ENCODE measurements at places on chromosomes 6 and 20.

- no peak for DNase-seq
Observed at GRCh38 chr6:139371421-139372203, 2.8 kb downstream of the CITED2 start.

- no peak for DNase-seq
Observed at GRCh38 chr20:59378396-59378795, 78.0 kb downstream of the EDN3 start.

GRCh38 chr6:158509465-158509864 lies 50.4 kb upstream of the TMEM181 start:
- DNase-seq = no peak

DNA sequence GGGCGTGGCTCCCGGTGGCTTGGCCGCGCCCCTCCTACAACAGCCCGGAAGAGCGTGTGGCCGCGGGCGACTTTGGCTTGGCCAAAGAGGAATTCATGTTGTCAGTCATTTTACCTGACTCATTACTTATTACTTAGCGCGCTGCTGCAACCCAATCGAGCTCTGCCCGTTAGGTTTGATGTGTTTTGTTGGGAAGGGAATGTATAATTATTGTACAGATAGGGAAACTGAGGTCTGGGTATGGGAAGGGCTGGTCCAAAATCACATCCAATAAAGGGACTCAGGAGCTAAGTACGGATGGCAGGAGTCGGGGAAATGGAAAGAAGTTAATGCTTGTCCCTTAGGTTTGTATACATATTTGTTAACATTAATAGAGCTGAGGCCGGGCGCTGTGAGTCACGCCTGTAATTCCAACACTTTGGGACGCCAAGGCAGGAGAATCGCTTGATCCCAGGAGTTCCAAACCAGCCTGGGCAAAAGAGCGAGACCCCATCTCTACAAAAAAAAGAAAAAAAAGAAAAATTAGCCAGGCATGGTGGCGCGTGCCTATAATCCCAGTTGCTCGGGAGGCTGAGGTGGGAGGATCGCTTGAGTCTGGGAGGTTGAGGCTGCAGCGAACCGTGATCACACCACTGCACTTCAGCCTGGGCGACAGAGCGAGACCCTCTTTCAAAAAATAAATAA lies 639 bp upstream of the ZNF335 start:
- DNase-seq = no peak

GRCh38 chr6:89562093-89562973 lies 76.2 kb downstream of the LYRM2 start:
- no peak for DNase-seq

DNA sequence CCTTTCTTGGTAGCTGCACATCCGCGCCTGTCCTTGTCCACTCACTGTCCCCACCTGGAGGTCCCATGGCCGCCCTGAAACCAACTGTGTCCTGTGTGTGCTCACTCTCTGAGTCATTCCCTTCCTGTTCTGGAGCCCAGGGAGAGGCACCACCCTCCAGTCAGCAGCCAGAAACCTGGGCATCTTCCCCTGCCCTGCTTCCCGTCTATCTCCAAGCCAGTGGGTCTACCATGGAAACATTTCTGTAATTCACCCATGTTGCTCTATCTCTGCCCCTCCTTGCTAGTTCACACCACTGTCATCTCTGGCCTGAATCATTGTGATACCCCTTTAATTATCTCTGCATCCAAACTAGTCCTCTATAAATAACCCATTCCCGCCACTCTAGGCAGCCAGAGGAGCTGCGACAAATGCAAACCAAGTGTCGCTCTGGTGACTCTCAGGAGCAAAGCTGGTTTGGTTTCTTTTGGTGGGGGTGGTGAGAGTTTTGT lies 28.8 kb upstream of the SYNJ2 start:
- DNase-seq = no peak
